ENCODE measurements at places on chromosomes 2 and 18.

GRCh38 chr18:74438091-74438490 lies 19.0 kb downstream of the DIPK1C start:
- no peak for DNase-seq

DNA sequence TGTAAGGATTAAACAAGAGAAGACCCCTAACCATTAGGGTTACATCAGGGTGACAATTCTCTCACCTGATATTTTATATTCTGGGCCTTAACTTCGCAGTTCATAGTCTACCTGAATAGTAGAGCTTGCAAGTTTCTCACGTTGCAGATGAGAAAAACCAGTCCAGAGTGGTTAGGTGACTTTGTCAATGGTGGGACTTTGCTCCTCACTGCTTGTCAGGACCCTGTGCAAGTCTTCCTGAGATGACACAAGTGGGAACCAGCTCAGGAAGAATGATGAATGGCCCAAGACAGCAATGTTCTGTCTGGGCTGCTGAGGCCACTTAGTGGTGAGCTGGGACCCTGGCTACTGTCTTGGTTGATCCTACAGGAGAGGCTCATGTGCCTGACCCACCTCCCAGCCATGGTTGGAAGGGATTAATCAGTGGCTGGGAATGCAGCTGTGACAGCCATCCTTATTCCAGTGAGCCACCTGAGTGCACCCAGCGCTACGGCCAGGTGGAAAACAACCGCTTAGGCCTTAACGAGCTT lies 16.9 kb downstream of the LGALSL start:
- peak; percentile 23 for DNase-seq

DNA sequence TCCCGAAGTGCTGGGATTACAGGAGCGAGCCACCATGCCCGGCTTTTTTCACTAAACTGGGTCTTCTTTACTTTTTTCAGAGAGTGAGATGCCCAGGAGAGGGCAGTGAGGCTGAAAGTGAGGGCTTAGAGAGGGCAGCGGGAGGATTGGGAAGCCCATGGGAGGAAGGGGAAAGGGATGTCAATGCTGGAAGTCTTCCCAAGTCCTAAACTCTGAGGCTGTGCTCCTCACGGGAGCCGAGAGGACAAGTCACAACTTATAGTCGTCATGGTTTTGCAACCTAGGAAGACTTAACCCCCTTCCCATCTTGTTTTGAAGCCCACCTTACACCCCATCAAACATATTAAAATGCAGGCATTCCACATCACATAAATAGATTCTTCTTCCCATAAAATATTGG lies 15.1 kb upstream of the MEP1B start:
- no peak for DNase-seq

DNA sequence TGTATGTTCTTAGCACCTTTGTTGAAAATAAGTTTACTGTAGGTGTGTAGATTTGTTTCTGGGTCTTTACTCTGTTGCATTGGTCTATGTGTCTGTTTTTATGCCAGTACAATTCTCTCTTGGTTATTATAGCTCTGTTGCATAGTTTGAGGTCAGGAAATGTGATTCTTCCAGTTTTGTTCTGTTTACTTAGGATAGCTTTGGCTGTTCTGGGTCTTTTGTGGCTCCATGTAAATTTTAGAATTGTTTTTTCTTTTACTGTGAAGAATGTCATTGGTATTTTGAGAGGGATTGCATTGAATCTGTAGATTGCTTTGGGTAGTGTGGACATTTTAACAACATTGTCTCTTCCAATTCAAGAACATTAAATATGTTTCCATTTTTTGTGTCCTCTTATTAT lies 69.1 kb downstream of the ANKRD62 start:
- no peak for DNase-seq

GRCh38 chr2:120948662-120949011 lies 213.0 kb downstream of the GLI2 start:
- no peak for DNase-seq

DNA sequence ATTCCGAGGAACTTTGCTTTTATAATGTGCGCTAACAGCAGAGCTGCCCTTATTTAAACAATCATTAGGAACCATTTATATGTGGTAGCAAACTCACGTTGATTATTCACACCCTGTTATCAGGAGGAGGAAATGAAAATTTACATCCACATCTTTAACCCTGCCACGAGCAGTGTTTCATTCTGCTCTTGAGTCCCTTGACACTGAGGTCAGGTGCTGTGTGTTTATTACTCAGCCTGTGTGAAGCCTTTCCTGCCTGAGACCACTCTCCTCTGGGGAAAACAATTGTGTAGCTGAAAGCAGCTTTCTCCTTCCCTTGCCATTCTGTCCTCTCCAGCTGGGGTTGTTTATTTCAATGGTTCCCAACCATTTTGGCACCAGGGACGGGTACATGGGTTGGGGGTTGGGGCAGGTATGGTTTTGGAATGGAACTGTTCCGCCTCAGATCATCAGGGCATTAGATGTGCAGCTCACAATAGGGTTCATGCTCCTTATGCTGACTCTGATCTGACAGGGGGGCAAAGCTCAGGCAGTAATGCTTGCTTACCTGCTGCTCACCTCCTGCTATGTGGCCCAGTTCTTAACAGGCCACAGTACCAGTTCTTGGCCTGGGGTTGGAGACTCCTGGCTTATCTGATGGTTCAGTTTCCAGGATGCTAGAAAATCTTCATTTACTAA lies 651.1 kb downstream of the TDRD15 start:
- no peak for DNase-seq

DNA sequence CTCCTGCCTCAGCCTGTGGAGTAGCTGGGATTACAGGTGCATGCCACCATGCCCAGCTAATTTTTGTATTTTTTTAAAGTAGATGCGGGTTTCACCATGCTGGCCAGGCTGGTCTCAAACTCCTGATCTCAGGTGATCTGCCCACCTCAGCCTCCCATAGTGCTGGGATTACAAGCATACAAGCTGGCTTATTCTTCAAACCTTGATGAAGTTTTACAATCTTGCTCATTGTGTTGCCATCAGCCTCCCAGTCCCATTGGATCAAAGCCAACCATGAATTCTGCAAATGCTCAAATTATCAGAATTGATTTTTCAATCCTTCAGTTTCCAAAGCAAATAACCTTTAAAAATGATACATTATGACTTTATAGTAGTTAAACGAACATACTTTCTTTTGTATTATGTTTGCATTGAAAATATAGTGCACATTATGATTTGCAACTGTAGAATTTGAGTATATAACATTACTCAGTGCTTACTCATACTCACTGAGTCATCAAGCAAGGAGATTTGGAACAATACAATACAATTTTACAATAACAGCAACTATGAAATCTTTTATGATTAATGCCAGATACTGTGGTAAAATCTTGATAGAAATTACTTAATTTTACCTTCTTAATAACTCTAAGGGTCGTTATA lies 1491.9 kb upstream of the CELF4 start:
- DNase-seq = no peak

GRCh38 chr2:198991431-198991830 lies 466.3 kb downstream of the SATB2 start:
- no peak for DNase-seq

- DNase-seq = no peak
These were observed 62.0 kb downstream of the TGIF1 start for GRCh38 chr18:3511980-3512379.

DNA sequence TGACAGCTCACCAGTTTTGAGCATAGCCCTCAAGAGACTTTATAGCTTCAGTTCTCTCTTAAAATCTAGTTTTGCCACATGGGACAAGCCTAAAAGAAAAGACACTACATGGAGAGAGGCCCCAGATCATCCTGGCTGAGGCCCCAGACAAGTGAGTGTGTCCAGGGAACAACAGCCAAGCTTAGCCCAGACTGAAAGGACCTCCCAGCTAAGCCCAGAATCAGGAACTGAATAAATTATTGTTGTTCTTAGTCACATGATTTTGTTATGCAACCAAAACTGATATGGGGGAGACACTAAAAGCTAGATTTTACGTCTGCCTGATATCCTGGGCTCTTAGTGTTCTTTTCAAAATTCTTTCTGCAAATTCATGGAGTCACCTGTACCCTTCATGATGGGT lies 29.3 kb upstream of the LBH start:
- DNase-seq = no peak

DNA sequence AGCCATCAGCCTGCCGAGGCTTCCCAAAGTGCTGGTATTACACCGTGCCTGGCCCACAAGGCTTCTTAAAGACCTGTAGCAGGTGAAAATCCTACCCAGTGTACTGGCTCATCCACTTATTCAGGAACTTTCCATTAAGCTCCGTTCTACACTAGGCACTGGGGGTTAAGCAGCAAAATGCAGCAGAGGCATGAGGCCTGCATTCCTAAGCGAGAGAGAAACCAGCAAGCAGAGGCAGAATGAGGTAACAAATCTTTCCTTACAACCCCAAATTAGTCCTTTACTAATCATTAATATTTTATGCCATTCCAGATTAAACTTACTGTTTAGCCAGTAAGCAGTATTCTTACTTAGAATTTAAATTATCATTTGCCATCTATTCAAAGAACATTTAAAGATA lies 32.8 kb downstream of the UXS1 start:
- no peak for DNase-seq

DNA sequence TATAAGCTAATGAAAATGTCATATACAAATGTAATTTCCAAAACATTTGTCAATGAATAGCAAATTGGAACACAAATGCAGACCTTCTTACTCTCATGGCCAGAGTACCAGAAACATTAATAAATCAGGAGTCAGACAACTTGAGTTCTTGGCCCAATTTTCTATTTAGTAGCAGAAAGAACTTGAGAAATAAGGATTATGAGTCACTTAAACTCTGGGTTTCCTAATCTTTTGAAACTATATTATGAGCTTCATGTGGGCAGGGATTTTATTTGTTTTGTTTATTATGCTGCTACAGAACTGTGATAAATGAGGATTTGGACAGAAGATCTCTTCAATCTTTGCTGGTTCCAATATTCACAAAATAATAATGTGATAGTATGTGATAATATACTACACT lies 686.7 kb downstream of the NR4A2 start:
- no peak for DNase-seq

GRCh38 chr2:237721458-237721857 lies 77.1 kb upstream of the RBM44 start:
- DNase-seq = no peak

- no peak for DNase-seq
These were observed 106.9 kb downstream of the GFPT1 start for GRCh38 chr2:69279931-69280681.

- no peak for DNase-seq
These were observed 111.7 kb downstream of the ANKRD44 start for GRCh38 chr2:197198890-197199289.

- no peak for DNase-seq
These were observed 89.7 kb downstream of the SPTBN1 start for GRCh38 chr2:54545702-54546450.

GRCh38 chr2:20334605-20335203 lies 15.9 kb downstream of the PUM2 start:
- no peak for DNase-seq

DNA sequence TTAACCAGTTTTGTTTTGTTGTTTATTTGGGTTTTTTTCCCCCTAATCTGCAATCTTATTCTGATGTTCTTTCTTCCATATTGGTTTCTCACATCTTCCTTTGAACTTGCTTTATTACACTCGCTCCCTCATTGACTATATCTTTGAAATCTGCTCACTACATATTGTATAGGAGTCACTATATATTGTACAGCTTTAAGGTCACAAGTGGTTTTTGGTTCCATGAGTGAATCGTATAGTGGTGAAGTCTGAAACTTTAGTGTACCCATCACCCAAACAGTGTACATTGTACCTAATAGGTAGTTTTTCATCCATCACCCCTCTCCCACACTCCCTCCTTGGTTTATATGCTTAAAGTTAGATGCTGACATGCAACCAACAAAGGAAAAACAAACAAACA lies 11.3 kb upstream of the BZW1 start:
- no peak for DNase-seq

DNA sequence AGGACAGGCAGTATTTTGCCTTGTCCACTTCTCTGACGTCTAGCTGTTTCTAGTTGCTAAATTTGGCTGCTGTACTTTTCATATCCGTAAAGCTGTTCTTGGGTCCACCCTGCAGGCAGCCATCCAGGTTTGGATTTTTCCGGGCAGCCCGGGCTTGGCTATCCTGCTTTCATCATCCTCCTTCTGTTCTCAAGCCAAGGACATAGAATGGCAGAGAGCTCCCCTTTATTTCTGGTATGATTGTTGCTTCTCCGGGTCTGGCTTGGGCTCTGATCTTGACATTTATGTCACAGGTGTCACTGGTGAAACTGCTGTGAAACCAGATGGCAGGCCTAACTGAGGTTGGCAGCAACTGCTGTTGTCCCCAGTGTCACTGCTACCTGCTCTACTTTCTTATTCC lies 35.5 kb downstream of the SCN2A start:
- peak; percentile 47 for DNase-seq
